ENCODE measurements at places on chromosomes 16 and 17. TPM values are rescaled to one million over a fixed set of nuclear protein-coding genes. Genes with fewer than 3 reads are reported as not detected.

QPRT gene
- total RNA-seq, result 29.5 TPM

GPRC5B gene
- total RNA-seq, result 4.4 TPM

SPN gene
- not detected for total RNA-seq

SSTR5 gene
- not detected for total RNA-seq

TRPV3 gene
- 1.0 TPM for total RNA-seq

PRM2 gene
- total RNA-seq, result not detected

PIRT gene
- not detected for total RNA-seq

METTL23 gene
- total RNA-seq, result 28.7 TPM

CCR7 gene
- not detected for total RNA-seq

ITGB3 gene
- total RNA-seq, result 13.9 TPM

TMEM101 gene
- 97.4 TPM for total RNA-seq

WSCD1 gene
- total RNA-seq, result 0.15 TPM

KRTAP16-1 gene
- total RNA-seq, result not detected

NPIPB13 gene
- 2.0 TPM for total RNA-seq

NXN gene
- 38.0 TPM for total RNA-seq

SRL gene
- 0.29 TPM for total RNA-seq

CIBAR2 gene
- not detected for total RNA-seq

MMP28 gene
- total RNA-seq, result not detected

CLEC16A gene
- 23.1 TPM for total RNA-seq

Measured in smooth muscle cell of trachea (primary cell).